ENCODE measurements at places on chromosomes 13 and 19. TPM values are rescaled to one million over a fixed set of nuclear protein-coding genes. Genes with fewer than 3 reads are reported as not detected.

ZNF730 gene
- 21.3 TPM for total RNA-seq

FPR2 gene
- not detected for total RNA-seq

BORA gene
- 10.8 TPM for total RNA-seq

ZNF492 gene
- total RNA-seq = not detected

PRODH2 gene
- 5.3 TPM for total RNA-seq

ATP8A2 gene
- total RNA-seq = 0.49 TPM

FBN3 gene
- 122 TPM for total RNA-seq

DNA sequence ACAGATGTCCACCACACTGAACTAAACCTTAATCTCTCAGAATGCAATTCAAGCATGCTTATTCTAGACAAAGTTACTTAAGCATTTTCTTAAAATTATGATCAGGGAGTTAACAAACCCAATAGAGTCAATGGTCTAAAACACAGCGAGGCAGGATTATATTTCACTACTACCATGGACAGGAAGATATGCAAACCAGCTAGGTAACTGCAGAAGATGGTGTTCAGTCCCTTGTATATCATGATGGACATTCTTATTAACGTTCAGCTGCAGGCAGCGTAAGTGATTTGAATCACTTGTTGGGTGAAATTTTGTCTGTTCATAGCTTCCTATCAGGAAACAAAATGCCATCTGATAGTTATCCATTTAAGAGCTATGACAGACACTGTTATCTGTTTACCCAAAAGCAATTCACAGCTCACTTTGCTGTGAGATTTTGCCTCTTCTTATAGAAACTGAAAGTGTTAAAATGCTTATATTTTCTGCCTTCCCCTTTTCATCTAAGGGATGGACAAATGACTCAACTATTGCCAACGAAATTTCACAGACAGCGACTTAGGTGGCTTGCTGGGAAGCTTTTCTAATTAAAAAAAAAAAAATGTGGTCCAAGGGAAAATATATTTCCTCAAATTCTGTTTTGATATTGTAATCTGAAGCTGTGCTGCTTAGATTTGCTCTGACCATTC lies 591.9 kb downstream of the DACH1 start:
- no peak overlapping the region for H3K4me3 ChIP-seq
- H3K36me3 ChIP-seq = no peaks in the 10 kb centered on the region
- DNase-seq = no peak
- no peaks in the 10 kb centered on the region for H3K27me3 ChIP-seq

DNA sequence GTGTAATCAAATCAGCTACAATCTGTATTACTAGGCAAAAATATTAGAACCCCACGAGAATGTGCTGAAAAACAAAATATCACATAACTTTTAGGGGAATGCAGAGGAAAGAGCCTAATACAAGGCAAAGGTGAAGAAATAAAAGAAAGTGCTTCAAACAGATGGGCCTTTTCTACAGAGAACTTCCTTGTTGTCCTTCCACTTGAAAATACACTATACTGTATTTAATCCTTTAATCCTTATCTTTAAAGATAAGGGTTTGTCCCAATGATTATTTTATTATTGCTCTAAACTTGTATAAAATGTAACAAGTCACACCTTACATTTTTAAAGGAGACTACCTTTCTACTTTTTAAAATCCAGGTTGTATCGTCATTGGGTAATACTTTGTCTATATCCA lies 296.5 kb downstream of the NDFIP2 start:
- no peak overlapping the region for H3K4me3 ChIP-seq
- no peaks in the 10 kb centered on the region for H3K27me3 ChIP-seq
- peaks cover 2% of the 10 kb centered on the region for H3K36me3 ChIP-seq
- no peak overlapping the region for H3K27ac ChIP-seq
- H3K4me1 ChIP-seq = peaks cover 48% of the 10 kb centered on the region
- DNase-seq = no peak

GRCh38 chr13:50441130-50441529 lies 402.4 kb downstream of the DLEU7 start:
- no peaks in the 10 kb centered on the region for H3K4me1 ChIP-seq
- H3K36me3 ChIP-seq = no peaks in the 10 kb centered on the region
- no peak overlapping the region for H3K4me3 ChIP-seq
